ENCODE measurements at places on chromosomes 13 and 19. TPM values are rescaled to one million over a fixed set of nuclear protein-coding genes. Genes with fewer than 3 reads are reported as not detected.
A peak's percentile ranks its signal among the peaks of the same experiment; 100 is the strongest.

GRCh38 chr19:1440418-1440801, 2.2 kb downstream of the RPS15 start:
- no peak for DNase-seq

GRCh38 chr19:3737487-3738205, 23.8 kb downstream of the APBA3 start:
- no peak for DNase-seq

DNA sequence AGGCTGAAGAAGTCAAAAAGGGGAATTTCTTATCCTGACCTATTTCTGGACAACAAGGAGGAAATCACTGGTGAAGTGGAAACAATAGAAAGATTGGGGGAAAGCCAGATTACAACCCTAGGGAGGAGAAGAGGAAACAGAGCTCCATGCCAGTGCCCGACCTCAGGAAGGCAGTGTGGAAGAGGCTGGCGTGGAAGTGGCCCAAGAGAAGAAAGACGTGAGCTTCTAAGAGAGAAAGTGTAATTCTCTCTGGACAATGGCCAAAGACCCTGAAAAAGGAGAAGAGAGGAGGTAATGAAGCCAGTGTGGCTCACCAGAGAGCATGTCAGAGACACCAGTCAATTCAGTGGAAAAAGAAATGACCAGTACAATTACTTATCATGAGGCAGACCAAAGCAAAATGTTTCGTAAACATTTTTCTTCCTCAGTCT, 52.6 kb upstream of the URAD start:
- DNase-seq: no peak

- no peak for DNase-seq
These were observed 11.6 kb upstream of the ZNF536 start for GRCh38 chr19:30360376-30361106.

- DNase-seq: peak; percentile 93
These were observed 210.9 kb downstream of the RGCC start for GRCh38 chr13:41668130-41668757.

MCEMP1 gene
- total RNA-seq: not detected

TMEM59L gene
- total RNA-seq: not detected

All from HT-29 (cell line).